ENCODE measurements at places on chromosomes 12 and 14.

- DNase-seq, result no peak
Measured at GRCh38 chr12:13147688-13148484, 44.4 kb upstream of the GSG1 start.

DNA sequence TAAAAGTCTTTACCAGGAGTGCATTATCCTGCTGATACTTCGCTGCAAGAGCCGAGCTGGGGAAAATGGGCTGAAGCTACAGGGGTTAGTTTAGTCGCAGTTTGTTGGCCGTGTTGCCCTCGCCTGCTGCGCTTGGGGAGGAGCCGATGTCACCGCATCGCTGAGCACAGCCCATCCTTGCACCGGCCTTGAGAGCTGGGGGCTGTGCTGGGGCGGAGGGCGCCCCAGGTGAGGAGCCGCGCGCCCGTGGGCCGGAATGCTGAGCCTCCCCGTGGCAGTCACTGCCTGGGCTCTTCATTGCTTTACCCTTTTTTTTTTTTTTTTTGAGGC lies 50.0 kb downstream of the ADGRD1 start:
- DNase-seq, result no peak

DNA sequence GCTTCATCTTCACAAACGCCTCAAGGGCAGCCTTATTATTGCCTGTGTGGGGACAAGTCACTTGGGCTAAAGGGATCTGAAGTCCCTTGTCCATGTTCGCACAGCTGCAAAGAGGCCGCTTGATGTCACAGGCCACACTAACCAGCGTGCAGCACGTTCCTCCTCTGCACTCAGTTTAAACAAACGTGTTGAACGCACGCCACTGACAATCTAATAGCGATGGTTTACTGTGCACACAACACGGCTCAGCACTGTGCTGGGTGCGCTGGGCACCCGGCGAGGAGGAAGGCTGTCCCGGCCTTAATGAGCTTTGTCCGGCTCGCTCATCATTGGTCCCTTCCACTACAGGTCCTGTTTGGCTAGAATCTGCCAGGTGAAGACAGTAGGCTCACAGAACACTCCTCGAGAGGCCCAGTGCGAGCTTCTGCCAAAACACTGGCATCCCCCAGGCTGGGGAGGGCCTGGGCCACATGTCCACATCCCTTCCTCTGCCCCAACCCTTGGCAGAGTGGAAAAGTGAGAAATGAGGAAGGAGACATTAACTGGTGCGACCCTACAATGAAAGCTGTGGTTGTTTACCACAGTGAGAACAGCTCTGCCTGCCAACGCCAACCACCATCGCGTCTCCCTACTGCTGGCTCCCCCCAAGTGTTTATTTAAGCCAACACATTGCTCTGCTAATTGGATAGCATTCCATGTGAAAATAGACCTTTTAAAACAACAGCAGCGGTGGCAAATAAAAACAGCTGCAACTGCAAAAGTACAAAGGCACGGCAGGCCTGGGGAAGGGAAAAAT lies 113.2 kb downstream of the RBM19 start:
- no peak for DNase-seq

DNA sequence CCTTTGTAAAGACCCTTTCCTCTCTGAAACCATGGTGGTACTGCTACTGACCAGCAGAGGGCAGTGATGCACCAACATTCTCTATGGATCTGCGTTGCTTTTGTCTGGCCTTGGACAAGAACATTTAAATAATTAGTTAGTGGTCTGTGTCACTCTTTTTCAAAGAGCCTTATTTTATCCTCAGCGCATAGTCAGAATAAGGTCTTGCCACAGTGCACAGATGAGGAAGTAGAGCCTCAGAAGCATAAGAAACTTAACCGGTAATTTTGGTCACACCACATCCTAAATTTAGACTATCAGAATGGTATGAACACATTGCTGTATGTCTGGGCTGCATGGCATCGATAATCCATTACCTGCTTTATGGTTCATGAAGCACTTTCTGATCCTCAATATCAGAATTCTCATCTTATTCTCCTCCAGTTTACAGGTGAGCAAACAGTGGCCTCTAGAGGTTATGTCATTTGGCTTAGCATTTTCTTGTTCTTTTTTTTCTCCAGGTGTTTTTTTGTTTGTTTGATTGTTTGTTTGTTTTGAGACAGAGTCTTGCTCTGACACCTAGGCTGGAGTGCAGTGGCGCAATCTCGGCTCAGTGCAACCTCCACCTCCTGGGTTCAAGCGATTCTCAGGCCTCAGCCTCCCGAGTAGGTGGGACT lies 23.7 kb upstream of the IFT81 start:
- peak; percentile 59 for DNase-seq

DNA sequence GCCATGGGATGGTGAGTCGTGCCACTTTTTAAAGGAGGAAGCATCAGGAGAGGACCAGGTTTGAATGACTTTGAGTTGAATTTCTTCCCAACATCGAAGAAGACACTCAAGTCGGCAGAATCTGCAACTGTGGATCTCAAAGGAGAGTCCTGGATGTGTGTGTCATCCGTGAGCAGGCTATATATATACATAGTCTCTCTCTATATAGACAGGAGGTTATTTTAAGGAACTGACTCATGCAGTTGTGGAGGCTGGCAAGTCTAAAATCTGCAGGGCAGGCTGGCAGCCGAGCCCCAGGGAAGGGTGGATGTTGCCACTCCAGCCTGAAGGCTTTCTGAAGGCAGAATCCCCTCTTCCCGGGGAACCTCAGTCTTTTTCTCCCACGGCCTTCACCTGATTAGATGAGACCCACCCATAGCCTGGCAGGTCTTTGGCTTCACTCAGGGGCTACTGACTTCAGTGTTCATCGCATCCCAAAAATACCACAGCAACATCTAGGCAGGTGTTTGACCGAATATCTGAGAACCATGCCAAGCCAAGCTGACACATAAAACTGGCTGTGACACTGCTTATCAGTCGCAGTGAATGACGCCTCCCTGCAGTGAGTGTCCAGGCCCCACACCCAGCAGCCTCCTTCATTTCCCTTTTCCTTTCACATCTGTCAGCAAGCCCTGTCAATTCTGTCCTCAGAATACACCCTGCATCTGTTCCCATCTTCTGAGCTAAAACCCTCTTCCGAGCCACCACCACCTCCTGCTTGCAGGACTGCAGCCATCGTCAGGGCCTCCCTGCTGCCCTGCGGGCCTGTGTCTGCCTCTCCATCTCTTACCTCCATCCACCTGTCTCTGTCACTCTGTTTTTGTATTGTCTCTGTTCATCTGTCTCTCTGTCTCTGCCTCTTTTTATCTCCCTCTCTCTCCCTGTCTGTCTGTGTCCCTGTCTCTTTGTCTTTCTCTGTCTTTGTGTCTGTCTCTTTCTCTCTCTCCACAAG lies 54.0 kb downstream of the ZNF664 start:
- no peak for DNase-seq

- DNase-seq, result no peak
Measured at GRCh38 chr12:131260251-131260905, 306.7 kb downstream of the ADGRD1 start.

All from activated naive CD4-positive, alpha-beta T cell treated with Interleukin-2 at 50 U/mL for 16 hours (primary cell).